Epithelial cell of esophagus (primary cell): ENCODE measurements at places on chromosomes 11 and 22.

- DNase-seq: no peak
Measured at GRCh38 chr22:38009000-38009806, 24.8 kb upstream of the SOX10 start.

DNA sequence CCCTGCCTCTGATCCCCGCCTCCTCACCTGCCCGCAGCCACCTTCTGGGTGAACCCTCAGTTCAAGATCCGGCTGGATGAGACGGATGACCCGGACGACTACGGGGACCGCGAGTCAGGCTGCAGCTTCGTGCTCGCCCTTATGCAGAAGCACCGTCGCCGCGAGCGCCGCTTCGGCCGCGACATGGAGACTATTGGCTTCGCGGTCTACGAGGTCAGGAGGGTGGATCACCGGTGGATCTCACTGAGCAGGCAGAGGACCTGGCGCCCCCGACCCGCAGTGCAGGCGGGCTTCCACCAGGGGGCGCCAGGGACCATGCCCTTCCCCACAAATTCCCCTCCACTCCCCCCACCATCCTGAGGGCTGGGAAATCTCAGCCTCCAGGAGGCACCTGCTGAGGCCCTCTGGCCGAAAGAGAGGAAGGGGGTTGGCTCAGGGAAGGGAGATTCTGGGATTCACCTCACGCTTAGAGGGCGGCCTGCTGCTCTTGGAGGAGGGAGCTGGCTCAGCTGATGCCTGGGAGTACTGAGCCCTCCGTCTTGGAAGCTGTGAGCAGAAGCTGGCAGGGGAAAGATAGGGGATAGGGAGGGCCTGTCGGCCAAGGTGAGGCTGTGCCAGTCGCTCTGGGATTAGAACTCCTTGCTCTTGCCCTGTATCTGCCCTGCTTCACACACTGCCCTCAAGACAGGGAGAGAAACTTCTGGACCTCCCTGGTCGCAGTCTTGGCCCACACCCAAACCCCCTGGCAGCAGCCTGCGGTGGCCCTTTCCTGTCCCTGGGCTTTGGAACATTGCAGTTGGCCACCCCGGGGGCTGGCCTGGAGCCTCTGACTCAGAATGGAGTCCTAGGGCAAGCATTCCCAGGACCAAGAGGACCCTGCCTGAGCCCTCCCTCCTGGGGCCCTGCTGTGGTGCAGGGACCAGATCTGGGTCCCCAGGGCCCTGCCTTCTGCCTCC is 23.2 kb downstream of the CAPN1 start:
- DNase-seq: peak; percentile 32

GRCh38 chr11:1875093-1875850 is 16.4 kb downstream of the PRR33 start:
- no peak for DNase-seq

- no peak for DNase-seq
Measured at GRCh38 chr22:47294576-47294975, 532.1 kb downstream of the TBC1D22A start.

DNA sequence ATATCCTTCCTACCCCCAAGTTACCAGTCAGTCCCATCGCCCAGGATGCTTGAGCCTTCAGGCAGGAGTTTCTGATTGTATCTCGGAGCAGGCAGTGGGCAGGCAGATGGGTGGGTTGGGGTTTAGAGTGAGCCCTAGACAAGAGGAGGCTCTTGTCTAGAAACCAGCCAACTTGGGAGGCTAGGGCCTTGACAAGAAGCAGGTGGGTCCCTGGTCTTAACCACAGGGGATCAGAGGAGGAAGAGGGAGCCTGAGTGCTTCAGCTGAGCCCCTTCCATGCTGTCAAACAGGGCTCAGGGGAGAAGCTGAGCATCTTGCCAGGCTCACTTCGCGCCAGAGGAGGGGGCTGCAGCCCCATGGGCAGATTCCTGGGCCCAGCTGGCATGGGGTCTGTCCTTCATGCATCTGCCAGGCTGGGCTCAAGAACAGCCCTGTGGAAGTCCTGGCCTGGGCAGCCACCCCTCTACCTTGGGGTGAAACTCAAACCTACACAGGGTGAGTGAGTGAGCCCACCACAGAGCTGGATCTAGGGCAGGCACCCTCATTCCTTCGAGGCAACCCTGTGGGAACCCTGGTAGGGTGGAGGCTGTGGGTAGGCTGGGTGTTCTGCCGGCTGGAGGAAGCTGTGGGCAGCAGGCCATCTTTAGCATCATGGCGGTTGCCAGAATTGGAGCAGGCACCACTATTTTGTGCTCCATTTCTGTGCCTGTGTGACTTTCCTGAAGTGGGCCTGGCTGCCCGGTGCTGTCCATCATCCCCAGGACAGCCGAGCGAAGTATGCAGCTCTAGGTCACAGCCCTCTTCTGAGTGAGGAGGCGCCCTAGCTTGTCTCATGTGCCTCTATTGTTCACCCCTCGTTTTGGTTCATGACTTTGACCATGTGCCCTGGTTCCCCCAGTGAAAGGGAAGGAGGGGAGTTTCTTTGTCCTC is 108.1 kb downstream of the MORC2 start:
- no peak for DNase-seq

DNA sequence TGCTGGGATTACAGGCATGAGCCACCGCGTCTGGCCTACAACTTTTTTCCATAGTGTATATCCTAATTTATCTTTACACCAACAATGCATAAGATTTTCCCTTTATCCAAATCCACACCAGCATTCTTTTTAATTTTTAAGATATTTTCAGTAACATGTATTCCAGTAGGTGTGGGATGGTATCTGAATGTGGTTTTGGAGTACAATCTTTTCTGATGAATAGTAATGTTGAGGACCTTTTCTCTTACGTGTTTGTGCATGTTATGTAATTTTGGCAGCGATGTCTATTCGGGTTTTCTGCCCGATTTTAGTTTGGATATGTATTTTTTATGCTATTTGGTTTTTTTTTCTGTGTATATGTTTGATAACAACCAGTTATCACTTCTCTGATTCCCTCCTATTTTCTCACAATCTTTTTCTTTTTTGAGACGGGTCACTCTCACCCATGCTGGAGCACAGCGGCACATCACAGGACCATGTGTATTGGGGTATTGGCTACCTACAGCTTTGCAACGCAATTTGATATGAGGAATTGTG is 114.6 kb upstream of the GRK3 start:
- DNase-seq: no peak

DNA sequence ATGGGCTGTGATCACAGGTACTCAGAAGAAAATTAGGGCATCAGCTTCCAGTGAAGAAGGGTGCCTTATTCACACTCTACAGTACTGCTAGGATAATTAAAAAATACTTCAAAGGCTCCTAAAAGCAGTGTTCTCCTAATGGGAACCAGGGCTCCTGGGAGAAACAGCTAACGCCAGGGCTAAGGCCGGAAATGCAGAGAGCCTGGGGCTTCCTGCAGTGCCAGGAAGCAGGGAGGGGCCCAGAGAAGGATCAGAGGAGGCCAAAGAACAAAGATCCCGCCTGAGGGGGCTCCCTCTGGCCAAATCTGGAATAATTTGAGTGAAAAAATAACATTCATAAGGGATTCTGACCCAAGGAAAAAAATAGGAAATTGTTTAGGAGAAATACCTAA is 27.5 kb downstream of the TOLLIP start:
- no peak for DNase-seq

GRCh38 chr22:27135031-27135981 is 477.9 kb downstream of the MIAT start:
- peak; percentile 48 for DNase-seq

- DNase-seq: peak; percentile 79
Measured at GRCh38 chr11:14300661-14301304, 58.2 kb downstream of the RRAS2 start.

GRCh38 chr11:94127638-94128037 is 1.0 kb upstream of the PANX1 start:
- DNase-seq: no peak

DNA sequence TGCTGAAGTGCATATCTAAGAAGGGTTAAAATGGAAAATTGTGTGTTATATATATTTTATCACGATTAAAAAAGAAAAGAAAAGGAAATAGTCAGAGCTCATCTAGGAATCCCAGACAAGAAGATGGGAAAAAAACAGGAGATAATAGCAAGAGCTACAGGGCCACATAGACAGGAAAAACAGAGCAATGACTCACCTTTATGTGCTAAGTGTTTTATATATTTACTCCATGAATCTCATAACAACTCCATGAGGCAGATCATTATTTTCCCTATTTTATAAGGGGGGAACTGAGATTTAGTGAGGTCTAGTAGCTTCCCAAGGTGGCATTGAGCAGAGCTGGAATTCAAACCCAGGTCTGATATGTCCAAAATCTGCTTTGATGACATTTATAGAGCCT is 18.1 kb upstream of the ELF5 start:
- peak; percentile 23 for DNase-seq

DNA sequence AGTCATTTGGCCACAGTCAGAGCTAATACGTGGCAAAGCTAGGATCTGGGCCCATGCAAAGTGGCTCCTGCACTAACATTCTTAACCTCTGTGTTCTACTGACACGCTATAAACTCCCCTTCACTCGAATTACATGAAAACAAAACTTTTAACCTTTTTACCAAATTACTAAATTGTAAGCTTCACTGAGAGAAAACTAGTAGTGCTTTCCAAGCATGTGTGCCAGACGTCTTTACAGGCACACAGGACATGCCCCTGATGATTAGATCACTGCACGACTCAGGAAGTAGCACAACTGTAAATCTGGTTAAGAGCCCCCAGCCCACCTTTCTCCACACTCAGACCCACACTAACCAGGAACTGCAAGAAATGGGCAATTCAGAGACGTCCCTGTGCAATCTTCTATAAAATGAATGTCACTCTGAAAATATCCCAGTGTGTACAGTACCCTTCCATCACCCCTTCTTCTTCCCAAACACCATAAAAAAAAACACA is 16.1 kb downstream of the PHF21A start:
- no peak for DNase-seq

DNA sequence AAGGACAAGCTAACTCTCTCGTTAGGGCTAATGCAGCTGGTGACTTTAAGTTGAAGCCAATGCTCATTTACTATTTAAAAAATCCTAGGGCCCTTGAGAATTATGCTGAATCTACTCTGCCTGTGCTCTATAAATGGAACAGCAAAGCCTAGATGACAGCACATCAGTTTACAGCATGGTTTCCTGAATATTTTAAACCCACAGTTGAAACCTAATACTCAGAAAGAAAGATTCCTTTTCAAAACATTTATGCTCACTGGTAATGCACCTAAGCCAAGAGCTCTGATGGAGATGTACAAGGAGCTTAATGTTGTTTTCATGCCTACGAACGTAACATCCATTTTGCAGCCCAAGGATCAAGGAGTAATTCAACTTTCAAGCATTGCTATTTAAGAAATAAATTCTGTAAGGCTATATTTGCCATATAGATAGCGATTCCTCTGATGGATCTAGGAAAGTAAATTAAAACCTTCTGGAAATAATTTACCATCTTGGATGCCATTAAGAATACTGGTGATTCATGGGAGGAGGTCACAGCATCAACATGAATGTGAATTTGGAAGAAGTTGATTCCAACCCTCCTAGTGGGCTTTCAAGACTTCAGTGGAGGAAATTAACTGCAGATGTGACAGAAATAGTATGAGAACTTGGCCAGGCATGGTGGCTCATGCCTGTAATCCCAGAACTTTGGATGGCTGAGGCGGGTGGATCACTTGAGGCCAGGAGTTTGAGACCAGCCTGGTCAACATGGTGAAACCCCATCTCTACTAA is 14.5 kb downstream of the XNDC1N start:
- no peak for DNase-seq

DNA sequence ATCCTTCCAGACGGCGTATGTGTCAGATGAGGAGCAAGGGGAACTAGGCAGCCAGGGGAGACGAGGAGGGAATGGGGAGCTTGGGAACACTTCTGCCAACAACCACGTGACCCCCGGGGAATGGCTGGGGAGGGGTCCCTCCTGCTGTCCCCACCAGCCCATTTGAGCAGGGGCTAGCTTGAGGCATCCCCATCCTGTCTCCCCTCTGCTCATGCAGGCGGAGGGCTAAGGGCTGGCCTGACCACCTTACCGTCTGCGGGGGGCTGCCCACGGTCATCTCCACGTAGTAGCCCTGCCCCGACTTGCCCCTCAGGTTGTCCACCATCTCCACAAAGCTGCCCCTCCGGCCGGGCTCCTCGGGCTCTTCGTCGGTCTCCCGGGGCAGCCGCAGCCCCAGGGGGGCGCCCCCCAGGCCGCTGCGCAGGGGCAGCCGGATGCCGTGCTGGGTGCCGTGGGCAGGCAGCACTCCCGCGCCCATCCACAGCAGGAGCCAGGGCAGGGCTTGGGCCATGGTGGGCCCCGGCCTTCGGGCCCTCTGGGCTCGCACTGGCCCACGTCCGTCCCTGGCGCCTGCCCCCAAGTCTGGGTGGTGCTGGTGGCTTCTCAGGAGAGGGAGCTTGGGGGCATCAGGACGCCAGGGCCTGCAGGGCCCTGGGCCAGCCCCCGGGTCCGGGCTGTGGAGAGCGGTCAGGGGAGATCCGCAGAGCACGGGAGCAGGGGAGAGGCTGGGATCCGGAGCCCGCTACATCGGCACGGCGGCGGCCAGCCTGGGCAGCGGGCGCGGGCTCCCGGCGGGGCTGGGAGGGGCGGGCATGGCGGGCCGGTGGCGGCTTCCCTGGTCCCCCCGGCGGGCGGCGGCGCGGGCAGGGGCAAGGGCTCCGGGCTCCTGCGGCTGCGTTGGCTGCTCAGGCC is 515 bp downstream of the BACE1 start:
- no peak for DNase-seq

DNA sequence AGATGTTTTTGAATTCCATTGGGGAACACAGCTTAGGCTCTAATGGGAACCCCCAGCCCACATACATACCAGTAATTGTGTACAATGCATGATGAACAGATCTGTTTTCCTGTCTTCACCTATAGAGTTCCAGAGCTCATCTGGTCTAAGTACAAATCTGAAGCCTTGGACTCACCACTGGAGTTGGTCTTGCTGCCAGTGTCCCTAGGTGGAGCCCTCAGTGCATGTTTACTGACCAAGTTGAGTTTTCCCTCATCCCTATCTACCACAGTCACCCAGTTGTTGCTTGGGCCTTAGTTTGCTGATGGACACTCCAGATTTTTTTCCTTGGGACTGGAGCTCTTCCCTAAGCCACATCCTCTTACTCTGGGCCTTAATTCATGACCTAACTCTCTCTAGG is 159.2 kb upstream of the DDI1 start:
- no peak for DNase-seq

DNA sequence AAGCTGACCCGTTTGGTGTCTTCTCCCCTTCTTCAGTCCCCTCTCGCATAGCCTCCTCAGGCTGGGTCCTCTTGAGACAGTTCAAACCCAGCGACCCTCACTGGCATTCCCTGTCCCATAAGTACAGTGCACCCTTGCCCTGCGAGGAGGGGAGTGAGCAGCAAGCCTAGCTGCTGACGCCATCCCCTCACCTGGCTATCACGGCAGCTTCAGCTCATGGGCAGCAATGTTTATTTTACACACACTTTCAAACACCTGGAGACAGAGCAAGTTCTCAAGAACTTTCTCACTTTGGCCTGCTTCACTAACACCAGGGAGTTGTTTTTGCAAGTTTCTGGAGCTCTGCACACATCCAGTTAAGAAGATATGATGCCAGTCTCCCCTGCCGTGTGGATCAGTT is 189.6 kb upstream of the E2F8 start:
- DNase-seq: no peak
